ENCODE measurements at places on chromosomes 1 and 21.

DNA sequence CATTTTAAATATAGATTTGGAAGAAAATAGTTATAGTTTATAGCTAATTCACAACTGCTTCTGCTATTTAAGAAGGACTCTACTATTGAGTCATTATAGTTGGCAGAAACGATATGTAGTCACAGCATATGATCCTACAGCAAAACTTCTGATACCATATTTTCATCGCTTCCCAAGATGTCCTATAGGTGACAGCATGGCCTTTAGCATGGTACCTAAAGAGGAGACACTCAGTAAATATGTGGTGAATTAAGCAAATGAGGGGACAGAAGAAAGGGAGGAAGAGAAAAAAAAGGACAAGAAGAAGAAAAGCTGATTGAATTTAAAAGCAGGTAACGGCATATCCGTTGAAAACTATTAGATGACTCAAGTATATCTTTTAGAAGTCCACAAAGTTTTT lies 77.2 kb downstream of the PTGER3 start:
- DNase-seq: no peak

DNA sequence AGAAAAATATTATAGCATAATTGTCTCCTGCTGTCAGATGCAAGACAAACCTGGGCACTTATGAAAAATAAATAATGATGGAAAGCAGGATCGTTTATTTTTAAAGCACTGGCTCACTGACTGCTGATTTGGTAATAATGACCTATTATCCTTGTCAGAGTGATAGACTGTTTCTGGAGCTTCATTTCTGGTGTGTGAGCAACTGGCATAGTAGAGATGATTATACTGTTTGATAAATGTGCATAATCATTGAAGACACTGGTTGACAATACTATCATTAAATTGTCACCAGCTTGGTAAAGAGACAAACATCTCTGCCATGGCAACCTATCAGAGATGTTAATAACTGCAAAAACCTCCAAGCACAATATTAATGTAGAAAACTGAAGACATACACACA lies 179.9 kb upstream of the ZNF644 start:
- no peak for DNase-seq

- no peak for DNase-seq
Measured at GRCh38 chr1:224058303-224058702, 55.6 kb upstream of the FBXO28 start.

- DNase-seq: no peak
Measured at GRCh38 chr1:61388566-61388965, 306.2 kb downstream of the NFIA start.

DNA sequence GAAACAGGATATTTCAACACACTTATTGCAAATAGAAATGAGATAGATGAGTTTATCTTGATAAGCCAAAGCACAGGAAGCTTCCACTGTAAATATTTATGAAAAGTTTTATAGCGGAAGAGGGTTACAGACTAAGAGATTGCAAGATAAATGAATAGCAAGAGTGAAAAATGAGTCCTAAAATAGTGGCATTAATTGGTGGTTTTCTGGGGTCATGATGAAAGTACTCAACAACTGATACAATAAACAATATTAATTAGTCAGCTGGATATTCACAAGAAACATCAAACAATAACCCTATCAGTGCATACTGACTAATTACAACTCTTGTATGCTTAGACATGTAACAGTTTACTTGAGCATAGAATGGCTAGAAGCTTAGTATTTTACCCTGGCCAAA lies 154.8 kb upstream of the CHODL start:
- no peak for DNase-seq

All from right hindlimb (tissue), 1 donor.